ENCODE measurements at places on chromosomes 1 and 21.

DNA sequence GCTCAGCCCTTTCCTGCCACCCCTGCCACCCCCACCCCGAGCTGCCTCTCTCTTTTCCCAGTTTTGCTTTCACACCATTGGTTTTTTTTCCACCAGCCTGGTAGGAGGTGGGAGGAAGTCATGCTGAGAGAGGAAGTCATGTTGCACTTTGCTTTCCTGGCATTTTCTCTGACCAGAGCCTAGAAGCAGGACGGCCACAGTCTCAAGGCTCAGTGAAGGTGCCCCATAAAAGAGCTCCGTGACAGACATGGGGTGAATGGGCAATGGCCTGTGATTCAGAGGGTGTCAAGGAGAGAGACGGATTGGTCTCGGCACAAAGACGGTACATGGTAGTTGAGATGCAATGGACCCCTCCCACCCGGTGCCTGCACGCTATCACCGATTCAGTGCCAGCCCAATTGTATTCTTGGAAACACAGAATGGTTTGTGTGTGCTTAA is 42.1 kb upstream of the DMRTB1 start:
- DNase-seq = no peak

DNA sequence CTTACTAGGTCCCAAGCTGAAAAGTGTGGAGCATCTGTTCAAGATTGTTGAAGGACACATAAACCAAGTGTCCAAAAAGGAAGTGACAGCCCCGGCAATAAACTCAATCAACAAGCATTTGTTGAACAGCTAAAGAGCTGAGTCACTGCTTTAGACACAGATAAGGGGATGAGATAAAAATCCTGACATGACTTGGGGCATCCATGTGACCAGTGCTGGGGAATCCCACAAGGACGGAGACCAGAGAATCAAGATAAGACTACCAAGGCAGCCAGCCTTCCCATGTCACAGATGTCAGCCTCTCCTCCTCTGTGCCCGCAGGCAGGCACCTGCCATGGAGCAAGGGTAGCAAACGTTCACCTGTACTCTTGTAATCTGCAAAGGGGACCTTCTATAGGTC is 118.6 kb upstream of the KAZN start:
- DNase-seq = no peak

GRCh38 chr1:47624531-47624930 is 186.7 kb downstream of the FOXD2 start:
- DNase-seq = no peak

DNA sequence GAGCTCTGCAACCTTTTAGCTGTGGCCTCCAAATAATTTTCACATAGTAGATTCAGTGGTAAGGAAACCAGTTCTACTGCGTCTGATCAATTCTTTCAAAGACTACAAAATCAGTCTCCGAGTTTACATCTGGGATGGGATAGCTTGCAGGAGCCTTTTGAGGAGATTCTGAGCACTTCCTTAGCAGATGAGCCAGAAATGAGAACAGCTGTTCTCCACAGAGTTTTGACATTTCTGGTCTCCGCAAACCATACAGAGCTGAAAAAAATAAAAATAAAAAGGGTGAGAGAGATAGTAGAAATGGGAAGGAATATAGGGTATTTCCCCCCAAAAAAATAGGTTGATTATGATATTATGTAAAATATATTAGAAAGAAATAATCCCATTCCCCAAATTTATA is 119.3 kb downstream of the LYPLAL1 start:
- DNase-seq = no peak

DNA sequence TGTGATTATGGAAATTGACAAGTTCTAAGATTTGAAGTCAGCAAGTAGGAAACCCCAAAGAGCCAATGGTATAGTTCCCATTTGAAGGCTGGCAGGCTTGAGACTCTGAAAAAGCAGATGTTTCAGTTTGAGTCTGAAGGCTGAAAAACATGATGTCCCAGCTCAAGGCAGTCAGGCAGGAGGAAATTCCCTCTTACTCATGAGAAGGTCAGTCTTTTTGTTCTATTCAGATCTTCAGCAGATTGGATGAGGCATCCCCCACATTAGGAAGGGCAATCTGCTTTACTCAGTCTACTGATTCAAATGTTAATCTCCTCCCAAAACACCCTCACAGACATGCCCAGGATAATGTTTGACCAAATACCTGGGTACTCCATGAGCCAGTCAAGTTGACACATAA is 372.5 kb upstream of the ST6GALNAC5 start:
- DNase-seq = no peak

GRCh38 chr1:20376171-20376570 is 85.5 kb downstream of the VWA5B1 start:
- DNase-seq = no peak

DNA sequence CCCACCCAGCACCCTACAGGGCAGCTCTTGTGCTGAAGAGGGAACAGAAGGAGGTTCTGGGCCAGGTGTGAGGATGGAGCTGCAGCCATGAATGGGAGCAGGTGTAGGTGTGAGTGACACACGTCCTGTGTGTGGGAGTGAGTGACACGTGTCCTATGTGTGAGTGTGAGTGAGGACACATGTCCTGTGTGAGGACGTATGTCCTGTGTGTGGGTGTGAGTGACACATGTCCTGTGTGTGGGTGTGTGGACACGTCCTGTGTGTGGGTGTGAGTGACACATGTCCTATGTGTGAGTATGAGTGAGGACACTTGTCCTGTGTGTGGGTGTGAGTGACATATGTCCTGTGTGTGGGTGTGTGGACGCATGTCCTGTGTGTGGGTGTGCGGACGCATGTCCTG is 26.4 kb downstream of the MEGF6 start:
- DNase-seq = no peak

GRCh38 chr1:201711811-201712210 is 117.1 kb upstream of the IPO9 start:
- DNase-seq = no peak

GRCh38 chr1:36847186-36847585 is 187.1 kb downstream of the GRIK3 start:
- DNase-seq = no peak

DNA sequence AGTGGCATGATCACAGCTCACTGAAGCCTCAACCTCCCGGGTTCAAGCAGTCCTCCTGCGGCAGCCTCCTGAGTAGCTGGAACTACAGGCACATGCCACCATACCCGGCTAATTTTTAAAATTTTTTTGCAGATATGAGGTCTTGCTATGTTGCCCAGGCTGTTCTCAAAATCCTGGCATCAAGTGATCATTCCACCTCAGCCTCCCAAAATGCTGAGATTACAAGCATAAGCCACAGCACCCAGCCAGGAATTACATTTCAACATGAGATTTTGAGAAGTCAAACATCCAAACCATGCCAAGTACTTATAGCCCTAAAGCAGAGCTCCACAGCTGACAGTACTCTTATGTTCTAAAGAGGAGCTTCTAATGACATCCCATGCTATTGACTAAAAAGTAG is 200.1 kb downstream of the FCRL5 start:
- DNase-seq = no peak

DNA sequence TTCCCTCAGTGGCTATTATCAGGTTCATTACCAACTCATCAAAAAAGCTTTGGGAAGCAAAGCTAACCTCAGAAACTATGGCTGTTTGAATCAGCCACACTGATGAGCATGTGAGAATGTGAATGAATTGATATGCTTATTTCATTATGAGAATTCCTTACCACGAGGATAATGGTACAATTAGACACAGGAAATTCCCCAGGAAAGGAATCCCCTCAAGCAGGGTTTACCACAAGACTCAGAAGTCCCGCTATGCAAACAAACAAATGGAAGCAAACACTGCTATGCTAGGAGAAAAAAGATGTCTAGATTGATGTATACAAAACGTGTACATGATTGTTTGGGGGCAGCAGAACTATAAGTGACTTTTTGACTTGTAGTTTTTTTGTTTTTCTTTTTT is 205.0 kb downstream of the HMCN1 start:
- DNase-seq = no peak

DNA sequence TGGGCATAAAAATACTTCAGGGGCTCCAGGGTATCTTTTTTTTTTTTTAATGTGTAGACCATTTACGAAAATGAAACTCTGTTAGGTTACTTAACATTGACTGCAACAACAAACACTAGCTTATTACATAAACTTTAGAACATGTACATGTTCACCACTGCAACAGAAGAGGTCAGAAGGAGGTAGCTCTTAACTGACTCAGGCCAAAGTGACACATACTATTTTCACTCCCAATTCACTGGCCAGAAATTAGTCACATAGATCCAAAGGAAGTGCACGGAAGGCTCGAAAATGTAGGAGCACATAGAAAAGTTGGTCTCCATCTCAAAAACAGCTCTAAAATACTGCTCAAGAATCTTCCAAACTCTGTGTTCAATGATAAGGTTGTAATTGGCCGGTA is 107.2 kb downstream of the AKT3 start:
- DNase-seq = no peak

- DNase-seq = no peak
Observed at GRCh38 chr1:221350091-221350490, 391.8 kb downstream of the DUSP10 start.

- no peak for DNase-seq
Observed at GRCh38 chr1:29557066-29557465, 320.7 kb downstream of the PTPRU start.

- DNase-seq = no peak
Observed at GRCh38 chr1:5975133-5975880, 16.9 kb downstream of the NPHP4 start.

GRCh38 chr1:200369706-200370105 is 40.1 kb downstream of the ZNF281 start:
- DNase-seq = no peak

DNA sequence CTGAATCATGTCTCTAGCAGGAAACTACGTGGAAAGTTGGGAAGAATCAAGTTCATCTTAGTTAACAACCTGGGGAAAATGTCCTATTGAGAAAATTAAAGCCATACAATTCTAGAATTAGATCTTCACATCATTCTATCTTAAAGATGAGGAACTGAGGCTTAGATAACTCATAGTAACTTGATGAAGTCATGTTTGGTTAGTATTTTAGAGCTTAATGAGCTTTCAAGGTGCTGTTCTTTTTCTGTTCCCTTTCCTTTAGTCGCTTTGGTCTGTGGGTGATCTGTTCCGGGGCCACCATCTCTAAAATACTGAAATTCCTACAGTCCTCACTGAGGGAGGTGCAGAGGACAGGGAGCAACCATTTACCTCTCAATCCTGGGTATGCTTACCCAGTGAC is 4.3 kb upstream of the GLUL start:
- no peak for DNase-seq

GRCh38 chr1:233470741-233471499 is 143.0 kb upstream of the KCNK1 start:
- no peak for DNase-seq

DNA sequence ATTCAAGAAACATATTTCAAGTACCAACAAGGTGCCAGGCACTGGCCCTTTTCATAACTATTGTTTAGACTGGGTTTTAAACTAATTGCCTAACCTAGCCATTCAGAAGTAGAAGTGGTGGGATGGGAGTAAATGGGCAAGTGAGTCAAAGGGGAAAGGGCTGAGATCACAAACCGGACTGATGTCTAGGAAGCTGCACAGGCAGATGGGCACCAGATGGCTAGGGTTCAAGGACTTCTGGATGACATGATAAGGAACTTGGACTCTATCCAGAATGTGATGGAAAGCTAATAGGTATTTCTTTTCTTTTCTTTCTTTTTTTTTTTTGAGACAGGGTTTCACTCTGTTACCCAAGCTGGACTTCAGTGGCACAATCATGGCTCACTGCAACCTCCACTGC is 46.6 kb downstream of the LYST start:
- DNase-seq = no peak

DNA sequence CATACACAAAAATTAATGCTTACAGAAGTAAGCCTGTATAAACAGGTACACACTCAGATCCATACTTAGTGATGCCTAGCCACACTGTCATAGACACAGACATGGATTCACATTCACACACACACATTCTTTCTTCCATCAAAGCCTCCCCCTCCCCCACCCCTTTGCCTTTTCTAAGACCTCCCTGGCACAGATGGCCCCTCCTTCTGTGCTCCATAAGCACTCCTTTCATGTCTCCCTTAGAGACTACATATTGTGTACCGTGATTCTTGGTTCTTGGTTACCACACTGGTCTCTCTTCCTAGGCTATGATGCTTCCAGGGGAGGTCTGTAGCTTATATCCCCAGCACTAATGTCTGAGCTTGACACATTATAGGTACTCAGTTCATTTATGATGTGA is 2.0 kb upstream of the NHLH2 start:
- no peak for DNase-seq

DNA sequence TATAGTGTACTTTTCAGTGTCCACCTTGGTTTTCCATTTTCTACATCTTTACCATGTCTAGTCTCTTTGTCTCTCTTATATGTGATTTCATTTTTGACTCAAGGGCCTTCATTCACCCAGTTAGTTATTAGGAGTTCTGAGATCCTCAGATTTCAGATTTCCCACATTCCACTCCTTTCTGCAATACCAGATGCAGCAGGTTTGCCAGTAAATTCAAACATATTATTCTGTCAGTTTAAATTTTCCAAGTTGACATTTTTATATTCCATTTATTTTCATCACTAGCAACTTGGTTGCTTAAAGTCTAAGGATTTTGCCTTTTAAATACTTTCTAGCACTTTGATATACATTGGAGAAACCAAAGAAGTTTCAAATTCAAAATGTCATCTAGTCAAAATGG is 42.4 kb downstream of the ABL2 start:
- DNase-seq = no peak

DNA sequence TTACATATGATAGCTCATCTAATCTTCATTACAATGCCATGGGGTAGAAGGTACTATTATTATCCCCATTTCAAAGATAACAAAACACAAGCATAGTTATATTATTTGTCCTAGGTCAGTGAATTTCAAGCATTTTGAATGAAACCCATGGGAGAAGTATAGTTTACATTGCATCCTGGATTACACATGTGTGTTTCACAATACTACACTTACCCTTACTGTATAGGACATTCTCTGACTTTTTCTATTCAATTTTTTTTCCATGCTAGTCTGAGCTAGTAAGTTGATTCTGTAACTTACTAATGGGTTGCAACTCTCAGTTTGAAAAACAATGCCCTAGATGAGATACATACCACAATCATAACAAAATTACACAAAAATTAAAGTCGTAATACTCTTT is 8.7 kb upstream of the GPX7 start:
- DNase-seq = no peak

DNA sequence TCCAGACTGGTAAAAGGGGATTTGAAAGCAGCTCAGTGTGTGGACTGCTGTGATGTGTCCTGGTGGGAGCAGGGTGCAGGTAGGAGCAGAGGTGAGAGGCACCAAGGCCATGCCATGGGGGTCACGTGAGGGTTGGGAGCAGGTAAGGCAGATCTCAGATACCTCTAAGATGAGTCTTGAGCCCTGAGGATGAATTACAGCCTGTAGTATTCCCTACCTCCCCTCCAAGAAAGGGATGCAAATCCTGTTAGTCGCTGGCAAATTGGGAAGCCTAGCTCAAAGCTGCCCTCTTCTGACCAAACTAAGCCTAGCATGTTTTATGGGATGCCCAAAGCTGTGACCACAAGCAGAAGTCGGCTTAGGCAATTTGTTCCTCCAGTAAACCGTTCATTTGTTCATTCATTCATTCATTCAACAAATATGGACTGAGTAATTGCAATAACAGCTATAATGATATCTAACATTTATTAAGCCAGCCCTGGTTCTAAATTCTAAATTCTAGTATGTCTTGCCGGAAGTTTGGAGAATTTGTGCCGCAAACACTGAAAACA is 3.9 kb upstream of the NUAK2 start:
- no peak for DNase-seq
